ENCODE measurements at places on chromosomes 12 and 14.

DNA sequence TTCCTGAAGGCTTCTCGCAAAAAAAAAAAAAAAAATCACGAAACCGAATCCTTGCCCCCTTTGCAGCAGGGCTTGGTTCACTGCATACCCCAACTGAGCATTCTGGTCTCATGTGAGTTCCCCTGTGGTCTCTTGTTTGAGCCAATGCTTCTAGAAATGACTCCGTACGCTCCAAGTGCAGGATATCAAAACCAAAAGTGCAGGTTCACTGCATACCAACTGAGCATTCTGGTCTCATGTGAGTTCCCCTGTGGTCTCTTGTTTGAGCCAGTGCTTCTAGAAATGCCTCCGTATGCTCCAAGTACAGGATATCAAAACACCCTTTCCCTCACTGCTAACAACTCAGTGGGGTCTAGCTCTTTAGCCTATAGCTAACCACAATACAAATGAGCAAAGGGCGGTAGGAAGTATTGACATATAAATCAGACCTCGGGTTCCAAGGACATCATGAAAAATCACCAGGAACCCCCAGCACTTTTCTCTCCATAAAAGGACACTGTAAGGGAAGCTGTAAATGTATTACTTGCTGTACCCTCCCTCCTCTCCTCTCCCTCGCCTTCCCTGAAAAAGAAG lies 206.3 kb upstream of the NOS1 start:
- DNase-seq: no peak

DNA sequence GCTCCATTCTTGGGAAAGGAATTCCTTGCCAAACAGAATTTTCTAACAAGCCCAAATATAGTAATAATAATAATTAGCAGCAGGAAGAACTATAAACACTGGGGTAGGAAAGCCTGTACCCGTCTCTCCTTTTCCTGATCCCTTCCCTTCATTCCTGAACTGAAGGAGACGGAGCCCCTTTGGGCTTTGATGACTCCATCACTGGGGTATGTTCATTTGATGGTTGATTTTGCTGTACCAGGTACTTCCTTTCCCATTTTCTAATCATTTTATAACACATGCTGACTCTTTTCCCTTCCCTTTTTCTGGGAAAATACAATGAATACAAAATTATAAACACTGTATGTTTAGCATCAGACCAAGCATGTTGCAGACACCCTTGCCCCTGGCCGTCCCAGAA lies 3.6 kb upstream of the RCOR1 start:
- no peak for DNase-seq

GRCh38 chr12:1523046-1523445 lies 71.3 kb downstream of the FBXL14 start:
- no peak for DNase-seq

DNA sequence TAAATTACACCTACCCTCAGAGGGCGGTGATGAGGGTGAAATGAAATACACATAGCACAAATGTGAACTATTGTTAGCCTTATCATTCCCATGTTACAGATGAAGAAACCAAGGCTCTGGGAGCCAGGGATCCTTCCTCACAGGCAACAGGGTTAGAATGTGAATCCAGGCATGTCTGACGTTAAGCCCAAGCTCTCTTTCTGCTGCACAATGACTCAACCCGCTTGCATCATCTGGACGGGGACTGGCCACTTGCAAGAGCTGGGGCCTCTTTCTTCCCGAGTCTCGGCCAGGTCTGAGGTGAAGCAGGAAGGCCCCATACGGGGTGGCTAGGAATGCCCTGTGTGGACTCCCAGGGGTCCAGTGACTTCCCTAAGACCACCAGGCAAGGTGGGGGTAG lies 105.2 kb downstream of the RBM19 start:
- no peak for DNase-seq

DNA sequence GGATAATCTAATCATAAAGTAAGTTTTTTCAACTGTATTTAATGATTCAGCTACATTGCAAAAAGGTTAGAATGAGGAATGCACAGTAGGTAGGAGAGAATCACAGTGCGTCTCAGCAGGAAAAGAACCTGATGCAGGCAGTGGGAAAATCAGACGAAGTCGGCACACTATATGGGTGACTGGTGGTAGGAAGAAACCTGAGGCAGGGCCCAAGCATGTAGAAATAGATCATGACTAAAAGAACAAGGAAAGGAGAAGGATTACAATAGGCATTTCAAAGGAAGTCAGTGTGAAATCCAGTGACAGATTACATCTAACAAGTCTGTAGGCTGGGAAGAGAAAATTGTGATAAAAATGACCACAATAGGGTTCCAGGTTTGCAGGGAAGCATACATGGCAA lies 267.0 kb downstream of the MED13L start:
- DNase-seq: no peak

DNA sequence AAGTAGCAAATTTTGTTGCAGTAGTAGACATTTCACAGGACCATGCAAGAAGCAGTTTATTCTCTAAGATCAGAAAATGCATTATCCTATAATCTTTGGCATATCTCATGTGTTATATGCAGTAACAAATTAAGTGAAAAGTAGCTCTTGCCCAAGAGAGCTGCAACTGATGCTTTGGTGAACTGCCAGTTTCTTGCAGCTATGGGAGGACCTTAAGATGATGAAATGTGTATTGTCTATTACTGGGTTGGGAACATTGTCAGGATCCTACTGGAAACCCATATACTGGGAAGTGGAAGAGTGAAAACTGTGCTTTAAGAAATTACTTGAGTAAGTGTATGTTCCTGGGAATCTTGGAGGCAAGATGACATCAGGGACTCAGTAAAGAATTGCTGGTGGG lies 238.8 kb downstream of the DACT1 start:
- no peak for DNase-seq

GRCh38 chr12:112180422-112180821 lies 55.1 kb downstream of the TRAFD1 start:
- no peak for DNase-seq

GRCh38 chr14:66498311-66498710 lies 9.6 kb upstream of the GPHN start:
- no peak for DNase-seq

DNA sequence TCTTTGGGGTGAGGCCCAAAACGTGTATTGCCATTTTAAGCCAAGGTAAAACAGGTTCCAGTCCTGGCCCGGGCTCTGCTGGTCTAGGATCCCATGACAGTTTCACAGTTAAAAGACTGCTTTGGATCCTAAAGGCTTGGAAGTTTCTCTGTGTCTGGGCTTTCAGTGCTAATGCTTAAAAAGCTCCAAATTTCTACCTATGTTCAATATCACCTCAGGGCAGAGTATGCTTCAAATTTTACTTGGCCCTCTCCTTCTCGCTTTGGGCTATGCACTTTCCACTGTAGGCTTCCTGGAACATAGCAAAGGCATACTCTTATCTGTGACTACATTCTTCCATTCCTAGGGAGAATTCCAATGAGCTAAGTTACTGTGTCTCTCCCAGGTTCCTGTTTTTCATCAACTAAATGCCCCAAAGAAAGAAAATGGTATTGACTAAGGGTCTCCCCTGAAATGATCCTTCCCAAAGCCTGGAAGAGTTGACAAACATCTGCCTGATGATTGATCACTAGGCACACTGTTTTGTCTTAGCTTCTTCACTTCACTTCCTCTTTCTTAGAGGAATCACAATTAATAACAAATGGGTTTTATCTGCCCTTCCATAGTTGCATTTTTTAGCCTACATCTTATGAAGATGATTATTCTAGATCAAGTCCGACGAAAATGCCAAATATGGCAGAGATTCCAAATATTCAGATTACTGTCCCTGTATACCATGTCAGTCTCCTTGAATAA lies 79.4 kb downstream of the TMTC2 start:
- no peak for DNase-seq

DNA sequence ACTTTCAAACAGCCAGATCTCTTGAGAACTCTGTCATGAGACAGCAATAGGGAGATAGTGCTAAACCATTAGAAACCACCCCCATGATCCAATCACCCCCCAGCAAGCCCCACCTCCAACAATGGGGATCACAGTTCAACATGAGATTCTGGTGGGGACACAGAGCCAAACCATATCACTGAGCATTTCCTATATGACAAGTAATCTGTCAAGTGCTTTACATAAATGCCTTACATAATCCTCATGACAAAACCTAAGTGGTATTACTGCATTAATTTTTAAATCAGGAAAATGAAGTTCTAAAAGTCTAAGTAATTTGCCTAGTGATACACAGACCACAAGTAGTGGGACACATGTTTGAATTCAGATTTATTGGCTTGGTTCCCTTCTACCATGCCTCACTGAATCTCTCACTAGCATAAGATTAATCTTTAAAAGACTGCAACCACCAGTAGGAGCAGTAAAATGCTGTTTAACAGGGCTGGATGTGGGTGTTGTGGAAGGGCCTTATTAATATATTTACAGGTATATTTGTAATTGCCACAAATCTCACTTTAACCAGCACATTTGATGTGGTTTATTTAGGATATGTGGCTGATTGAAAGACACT lies 323.1 kb upstream of the FBXO33 start:
- DNase-seq: no peak

DNA sequence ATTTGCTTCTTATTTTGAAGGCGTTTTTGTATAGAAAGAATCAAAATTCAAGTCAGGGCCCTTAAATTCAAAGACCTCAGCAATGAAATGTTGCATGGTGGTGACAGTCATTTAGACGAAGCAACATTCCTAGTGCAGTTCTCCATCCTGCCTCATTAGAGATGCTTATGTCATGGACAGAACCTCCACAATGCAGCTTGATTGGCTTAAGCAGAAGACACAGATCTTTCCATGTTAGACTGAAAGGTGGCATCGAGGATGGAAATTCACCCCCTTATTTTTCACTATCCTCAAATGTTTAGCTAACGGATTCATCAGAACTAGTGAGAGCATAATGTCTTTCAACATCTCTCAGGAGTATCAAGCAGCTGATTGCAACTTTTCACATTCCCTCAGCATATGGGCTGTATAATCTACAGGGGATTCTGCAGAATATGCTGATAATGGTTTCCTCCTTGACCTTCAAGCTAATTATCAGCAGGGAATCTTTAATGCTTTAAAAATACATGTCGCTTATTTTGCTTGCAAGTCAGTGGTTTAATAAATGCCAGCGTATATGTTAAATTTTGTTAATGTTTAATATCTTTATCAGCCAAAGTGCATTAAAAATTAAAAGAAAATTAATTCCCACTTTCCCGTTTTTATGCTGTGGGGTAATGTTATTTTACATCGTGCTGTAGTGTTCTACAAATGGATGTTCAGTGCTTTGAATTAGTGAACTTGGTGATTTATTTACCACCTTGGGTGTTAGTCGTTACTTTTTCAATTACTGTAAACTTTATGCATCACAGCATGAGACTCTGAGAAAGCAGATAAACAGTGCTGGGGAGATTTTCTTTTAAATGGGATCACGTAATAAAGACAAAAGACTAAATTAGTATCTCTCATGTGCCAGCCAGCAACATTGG lies 12.8 kb upstream of the NRDE2 start:
- DNase-seq: no peak

DNA sequence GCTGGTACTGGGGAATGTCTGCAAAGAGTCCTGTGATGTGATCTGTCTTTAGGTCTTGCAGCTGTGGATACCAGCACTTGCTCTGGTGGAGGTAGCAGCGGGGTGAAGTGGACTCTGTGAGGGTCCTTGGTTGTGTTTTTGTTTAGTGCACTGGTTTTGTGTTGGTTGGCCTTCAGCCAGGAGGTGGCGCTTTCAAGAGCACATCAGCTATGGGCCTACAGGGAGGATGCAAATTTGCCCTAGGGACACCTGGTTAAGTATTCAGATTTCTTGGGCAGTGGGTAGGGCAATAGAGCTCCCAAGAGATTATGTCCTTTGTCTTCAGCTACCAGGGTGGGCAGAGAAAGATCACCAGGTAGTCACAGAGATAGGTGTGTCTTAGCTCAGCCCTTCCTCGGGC lies 63.8 kb downstream of the PTGER2 start:
- no peak for DNase-seq

DNA sequence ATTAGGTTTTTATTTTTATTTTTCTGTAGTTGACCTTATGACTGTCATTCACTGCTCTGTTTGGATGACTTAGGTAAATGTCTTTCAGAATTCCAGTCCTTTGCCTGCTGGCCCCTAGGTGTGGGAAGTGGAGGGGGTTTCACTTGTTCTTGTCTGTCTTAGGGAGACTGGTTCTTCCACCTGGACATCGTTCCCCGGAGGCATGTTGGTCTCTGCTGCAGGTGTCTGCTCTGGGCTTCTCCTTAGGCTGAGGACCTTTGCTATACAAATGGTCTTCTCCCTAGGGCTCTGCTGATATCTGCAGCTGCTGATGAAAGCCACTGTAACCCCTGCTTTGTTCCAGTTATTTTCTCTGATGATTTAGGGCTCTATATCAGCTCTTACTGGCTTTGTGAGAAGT lies 97.1 kb downstream of the OTOGL start:
- no peak for DNase-seq

DNA sequence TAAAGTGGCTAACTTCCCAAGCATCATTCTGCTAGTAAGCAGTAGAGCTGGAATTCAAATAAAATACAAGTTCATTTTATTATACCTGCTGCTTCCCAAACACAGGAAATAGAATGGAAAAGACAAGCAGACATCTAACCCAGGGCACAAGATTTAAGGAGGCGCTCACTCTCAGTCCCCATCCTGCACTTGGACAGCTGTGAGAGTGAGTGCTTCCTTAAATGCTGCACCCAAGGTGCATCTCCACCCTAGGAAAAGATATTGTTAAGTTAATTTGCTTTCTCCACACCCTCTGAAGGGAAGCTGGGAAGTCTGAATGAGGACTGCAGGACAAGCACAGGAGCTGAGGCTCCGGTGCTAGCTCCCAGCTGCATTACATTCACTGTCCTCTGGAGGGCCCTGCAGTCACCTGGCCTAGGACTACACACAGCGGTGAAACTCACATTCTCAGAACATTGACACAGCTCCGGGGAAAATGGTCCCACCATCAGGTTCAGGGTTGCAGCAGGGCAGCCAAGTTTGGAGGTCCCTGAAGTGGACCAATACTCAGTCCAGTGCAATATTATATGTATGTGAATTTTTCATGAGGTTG lies 14.2 kb downstream of the HEBP1 start:
- DNase-seq: peak; percentile 6

- no peak for DNase-seq
These were observed 341 bp downstream of the ZNF10 start for GRCh38 chr12:133130808-133131128.

DNA sequence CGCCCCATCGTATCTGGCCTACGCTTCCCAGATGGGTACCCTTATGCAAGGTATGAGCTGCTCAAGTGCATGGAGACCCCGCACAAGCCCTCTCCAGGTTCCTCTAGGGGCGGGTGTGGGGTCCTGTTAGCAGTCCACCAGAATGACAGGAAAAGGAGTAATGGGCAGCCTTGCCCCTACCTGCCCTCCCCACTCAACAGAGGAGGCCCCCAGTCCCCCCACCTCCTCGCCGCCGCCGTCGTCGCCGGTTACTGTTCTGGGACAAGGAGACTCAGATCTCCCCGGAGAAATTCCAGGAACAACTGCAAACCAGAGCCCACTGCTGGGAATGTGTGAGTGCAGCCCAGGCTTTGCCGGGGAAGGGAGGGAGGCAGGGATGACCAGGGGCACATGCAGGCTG lies 6.0 kb downstream of the REC8 start:
- DNase-seq: no peak

DNA sequence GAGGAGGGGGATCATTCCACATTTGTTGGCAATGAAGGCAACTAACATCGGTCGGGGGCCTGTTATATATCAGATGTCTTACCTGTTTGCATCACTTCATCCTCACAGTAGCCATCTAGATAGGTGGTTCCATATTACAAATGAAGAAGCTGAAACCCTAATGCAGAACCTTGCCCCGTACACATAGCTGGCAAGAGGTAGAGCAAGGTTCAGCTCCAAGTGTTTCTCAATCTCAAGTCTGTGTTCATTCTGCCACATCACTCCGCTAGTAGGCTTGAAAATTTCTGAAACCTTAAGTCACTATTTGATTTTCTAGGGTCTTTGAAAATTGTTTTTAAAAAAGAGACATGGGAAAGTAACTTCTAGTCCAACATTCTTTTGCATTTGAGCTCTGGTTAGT lies 17.0 kb downstream of the AVPR1A start:
- no peak for DNase-seq

All from activated naive CD4-positive, alpha-beta T cell treated with Interleukin-2 at 50 U/mL for 16 hours (primary cell).